ENCODE measurements at places on chromosomes 3 and 15.

- DNase-seq = no peak
These were observed 16.5 kb downstream of the AADACL2 start for GRCh38 chr3:151750181-151750580.

DNA sequence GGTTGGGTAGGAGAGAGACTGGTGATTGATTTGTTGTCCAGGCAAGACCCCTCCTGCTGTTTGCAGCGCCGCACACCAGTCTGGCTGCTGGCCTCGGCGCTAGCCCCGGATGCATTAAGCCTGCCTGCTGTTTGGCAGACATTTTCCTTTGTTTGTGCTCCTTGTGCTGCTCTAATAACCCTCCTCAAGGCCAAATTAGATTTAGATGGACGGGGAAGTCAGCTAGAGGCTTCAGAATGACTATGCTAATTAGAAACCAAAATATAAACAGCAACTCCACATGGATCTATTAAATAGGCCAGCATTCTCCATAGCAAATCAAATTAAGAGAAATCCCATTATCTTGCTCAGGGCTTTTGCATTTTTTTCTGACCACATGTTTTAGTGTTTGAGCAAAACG is 445.2 kb downstream of the SQOR start:
- DNase-seq = no peak

DNA sequence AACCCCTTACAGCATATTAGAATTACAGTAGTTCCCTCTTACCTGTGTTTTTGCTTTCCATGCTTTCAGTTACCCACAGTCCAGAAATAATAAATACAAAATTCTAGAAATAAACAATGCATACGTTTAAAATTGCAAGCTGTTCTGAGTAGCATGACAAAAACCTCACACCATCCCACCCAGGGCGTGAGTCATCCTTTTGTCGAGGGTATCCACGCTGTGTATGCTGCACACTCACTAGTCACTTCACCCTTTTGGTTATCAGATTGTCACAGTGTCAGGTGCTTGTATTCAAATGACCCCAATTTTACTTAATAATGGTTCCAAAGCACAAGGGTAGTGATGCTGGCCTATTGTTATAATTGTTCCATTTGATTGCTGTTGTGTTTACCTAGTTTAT is 72.5 kb upstream of the P3H2 start:
- no peak for DNase-seq

DNA sequence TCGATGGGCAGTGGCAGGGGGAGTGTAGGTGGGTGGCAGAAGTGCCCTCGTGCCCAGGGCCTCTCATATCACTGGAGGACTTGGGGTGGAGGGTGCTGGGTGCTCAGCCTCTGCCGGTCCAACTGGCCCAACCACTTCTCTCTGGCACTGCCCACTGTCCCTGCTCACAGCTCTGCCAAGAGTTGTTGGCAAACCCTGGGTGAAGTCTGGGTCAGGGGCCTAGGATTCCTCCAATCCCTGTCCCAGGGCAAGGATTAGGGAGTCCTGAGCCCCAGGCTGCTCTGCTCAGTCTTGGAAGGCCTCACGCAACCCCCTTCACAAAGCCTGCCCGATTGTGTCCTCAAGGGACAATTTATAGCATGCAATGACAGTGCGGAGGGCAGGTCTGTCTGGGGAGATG is 5.2 kb upstream of the PRKCD start:
- DNase-seq = no peak

GRCh38 chr3:155423526-155424322 is 130.2 kb upstream of the STRIT1 start:
- DNase-seq = no peak

DNA sequence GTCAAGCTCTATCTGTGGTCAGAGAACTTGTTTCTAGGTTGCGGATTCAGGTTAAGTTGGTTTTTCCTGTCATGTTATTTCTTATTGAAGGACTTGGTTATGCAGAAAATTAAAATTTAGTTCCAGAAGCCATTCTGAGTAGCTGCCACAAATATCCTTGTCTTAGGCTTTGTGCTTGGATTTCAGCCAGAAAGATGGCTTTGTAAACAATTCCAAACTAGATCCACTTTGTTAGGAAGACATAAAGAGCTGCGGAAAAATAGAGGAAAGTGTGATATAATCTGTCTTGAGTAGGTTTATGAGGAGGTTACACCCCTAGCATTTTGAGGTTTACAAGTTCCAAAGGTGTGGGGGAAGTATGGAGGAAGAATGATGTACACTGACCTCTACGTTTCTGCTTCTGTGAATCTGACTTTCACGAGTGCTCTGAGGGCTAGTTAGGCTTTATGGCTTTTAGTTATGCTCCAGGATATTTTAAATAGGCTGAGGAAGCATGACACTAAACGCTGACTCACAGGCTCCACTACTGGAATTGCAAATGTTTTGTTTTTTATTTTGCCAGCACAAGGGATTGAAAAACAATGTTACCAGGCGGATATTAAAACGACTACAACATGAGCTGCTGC is 46.3 kb upstream of the UTS2B start:
- peak; percentile 71 for DNase-seq

GRCh38 chr3:24222165-24222805 is 272.4 kb downstream of the THRB start:
- no peak for DNase-seq

- peak; percentile 18 for DNase-seq
These were observed 5.1 kb downstream of the DPH6 start for GRCh38 chr15:35540885-35541284.

GRCh38 chr3:72542781-72543180 is 305.5 kb downstream of the SHQ1 start:
- no peak for DNase-seq

DNA sequence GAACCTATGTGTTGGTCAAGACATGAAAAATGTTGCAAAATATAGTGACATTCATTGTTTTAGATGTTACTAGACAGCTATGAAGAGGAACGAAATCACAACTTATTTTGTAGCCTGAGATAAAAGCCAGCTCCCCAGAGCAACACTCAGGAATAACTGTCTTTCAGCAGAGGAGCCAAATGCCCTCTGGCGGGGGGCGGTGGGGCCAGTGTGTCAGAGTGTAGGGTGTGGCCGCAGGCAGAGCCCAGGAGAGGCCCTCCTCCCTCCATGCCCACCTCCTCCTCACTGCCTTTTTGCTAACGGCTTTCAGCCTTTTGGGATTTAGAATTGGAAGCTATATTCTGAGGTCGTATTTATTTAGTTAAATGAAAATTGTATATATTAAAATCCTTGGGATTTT is 16.9 kb downstream of the APOD start:
- DNase-seq = no peak

DNA sequence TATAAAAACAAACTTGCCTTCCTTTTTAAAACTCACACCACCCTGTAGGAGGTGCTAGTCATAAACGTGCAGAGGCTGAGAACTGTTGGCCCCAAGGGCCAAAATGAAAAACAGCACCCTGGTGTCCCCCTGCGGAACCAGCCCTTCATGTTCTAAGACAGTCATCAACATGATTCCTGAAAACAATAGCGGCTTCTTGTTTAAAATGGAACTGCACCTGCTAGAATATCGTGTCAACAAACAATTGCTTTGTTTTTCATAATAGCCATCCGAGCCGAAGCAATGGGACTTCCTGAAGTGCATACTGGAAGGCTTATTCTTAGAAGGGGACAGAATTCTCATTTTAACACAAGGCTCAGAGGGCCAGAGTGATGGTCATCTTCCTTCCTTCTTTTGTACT is 43.7 kb downstream of the MECOM start:
- no peak for DNase-seq

GRCh38 chr3:48507256-48508061 is 3.5 kb upstream of the SHISA5 start:
- peak; percentile 69 for DNase-seq

GRCh38 chr3:1469687-1470086 is 376.9 kb downstream of the CNTN6 start:
- DNase-seq = no peak

- no peak for DNase-seq
These were observed 29.6 kb downstream of the LMLN start for GRCh38 chr3:197989651-197990050.

DNA sequence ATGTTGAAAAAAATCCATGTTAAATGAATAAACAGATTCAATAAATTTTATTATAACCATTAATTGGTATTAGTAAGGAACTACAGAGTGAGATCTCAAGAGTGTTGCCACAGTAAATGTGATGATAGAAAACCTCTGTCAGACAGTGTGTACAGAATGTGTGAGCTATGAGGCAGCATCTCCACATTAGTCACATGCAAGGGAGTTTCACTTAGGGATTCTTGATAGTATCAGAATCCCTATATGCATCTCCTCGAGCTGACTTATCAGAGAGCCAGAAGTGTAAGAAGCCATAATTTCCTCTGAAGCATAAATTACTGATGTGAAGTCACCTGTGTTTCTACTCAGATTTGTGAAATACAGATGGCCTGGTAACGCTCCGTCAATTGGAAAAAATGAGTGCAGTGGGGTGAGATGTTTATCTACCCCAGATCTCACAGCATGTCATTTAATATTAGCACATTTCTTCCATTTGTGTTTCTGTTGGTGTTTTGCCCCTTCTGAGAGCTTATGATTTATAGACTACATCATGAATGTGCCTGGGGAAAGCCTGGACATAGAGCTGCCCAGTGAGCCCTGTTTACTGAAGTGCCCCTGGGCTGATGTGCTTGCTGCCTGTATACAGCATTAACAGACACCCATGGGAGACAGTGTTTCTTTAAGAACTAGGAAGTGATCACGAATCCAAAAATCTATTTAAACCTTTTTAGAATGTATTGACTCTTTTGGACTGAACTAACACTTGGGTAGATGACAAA is 262.4 kb downstream of the CPNE4 start:
- DNase-seq = no peak

- DNase-seq = peak; percentile 22
These were observed 349.7 kb downstream of the TUSC7 start for GRCh38 chr3:117059067-117059955.

DNA sequence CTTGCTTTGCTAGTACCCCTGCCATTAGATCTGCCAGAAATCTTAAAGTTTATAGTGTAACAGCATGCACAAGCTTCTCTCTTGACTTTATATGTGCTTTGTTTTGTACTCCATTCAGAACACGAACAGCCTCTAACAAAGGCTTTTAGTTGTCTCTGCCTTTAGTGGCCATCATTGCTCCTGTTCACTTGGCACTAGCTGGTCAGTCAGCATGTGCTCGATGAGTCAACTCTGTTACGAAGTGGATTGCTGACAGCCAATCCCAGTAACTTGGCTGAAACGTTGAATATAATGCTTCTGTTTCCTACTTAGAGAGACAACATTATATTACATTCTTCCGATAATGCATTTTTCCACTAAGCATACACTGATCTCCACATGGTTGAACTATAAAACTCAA is 349.2 kb downstream of the NAALADL2 start:
- DNase-seq = no peak

- DNase-seq = no peak
These were observed 215.2 kb downstream of the ZNF621 start for GRCh38 chr3:40739971-40740370.

DNA sequence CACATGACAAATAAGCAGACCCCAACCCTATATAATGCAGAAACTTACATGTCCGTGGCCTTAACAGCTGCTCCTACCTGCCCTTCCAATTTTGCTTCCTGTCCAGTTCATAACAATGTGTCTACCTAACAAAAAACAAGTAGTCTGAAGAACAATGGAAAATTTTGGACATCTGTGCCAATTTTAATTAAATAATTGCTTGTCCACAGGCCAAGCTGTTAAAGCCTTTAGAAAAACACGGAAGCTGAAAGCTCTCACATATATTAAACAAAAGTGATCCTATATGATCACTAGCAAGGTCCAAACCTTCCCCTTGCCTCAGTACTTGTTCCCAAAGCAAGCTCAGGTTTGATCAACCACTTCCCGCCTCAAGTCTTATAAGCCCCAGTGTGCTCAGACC is 37.1 kb downstream of the MAGI1 start:
- no peak for DNase-seq

DNA sequence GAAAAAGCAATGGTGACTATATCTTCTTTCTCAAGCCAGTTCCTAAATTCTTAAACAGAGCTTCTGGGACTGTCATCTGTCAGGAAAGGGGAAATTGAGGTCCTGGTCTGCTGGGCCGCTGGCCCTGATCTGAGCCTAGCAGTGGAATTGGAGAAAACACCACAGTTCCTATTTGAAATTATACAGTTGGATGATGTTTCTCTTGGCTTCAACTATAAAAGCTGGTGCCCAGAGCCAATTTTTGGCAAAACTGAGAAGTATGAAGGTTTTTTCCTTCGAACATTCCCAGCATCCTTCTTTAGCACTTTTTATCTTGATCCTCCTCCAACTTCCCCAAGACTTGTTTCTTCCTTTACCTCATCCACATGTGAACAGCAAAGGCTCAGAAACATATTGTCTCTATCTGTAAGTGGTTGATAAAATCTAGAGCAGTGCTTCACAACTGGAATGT is 83.9 kb downstream of the CD47 start:
- DNase-seq = no peak

DNA sequence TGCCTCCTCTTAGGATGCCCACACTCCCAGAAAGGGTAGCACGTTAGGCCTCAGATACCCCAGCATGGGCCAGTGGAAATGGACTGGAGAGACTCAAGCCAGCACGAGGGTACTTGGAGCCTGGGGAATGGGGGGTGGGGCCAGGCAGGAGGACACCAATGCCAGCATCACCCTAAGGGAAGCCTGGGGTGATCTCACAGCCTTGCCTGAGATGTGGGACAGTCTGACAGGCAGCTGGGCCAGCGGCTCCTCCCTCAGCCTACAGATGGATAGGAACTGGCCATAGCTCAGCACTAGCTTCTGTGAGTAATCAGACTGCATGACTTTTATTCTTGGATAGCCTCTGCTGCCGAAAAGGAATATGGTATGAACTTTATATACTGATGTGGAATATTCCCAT is 59.6 kb upstream of the MRPS22 start:
- peak; percentile 71 for DNase-seq

GRCh38 chr3:170692720-170693119 is 106.8 kb upstream of the SLC7A14 start:
- no peak for DNase-seq

- DNase-seq = no peak
These were observed 163.6 kb downstream of the FAM43A start for GRCh38 chr3:194849166-194849875.

All from AG20443 (cell line).